Activated CD4-positive, alpha-beta T cell treated with anti-CD3 and anti-CD28 coated beads, Interleukin-2, amount 50 U/mL, for 24 hours (primary cell): ENCODE measurements at places on chromosomes 1 and 21.

DNA sequence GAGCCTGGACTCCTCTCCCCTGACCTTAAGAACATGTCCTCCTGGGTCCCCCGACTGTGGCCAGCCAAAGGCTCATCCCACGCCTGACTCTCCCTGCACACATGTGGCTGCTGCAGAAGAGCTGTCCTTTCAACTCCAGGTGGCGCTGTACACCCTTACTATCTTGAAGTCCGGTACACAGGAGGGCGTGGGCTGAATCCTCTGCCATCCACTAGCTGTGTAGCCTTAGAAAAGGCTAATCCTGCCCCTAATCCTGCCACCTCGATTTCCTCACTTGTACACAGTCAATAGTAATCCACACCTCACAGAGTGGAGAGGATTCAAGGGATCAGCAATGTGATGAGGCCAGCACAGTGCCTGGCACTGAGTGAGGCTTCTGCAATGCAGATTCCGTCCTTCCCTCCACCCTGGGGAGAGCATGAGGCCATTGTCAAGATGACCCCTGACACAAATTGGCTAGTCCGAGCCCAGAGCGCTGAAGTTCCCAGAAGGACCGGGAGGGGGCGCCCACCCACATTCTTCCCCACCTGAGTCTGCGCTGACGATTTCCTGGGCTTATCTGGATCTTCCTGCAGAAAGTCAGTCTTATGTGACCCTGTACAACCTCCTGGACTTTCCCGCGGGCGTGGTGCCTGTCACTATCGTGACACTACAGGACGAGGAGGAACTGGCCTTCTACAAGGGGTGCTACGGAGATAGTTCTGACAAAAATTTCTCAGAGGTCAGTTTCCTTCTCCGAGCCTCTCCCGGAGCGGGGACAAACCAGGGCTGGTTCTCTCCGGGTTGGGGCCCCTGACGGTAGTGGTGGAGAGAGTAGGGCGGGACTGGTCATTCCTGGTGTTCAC lies 47.1 kb upstream of the DMBX1 start:
- DNase-seq: peak; percentile 47

DNA sequence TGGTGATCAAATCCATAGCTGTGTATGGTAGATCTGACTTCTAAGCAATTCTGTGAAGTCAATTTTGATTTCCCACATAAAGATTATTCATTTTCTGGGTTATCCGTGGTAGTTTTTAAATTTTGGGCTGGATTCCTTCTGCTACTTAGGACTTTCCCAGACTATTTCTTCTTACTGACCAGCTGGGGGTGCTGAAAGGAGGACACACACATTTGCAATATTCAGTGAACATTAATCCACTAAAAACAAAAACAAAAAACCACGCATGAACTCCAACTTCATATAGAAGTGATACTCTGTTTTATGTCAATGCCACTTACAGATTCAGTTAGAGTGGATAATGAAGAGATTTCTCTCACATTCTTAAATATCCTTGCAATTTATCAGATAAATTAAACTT lies 105.4 kb downstream of the KCTD3 start:
- DNase-seq: no peak

DNA sequence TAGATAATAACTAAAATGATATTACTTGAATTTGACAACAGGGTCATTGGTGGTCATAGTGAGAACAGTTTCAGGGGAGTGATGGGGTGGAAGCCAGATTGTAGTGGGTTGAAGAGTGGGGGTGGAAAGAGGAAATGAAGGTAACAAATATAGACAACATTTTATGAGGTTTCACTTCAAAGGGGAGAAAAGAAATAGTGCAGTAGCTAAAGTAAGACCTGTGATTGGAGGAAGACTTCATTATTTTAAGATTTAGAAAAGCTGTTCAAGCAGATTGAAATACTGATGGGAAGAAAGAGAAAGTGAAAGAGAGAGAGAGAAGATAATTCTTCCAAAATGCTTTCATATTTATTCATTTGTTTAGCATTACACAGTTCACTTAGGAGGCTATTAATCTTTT lies 52.0 kb upstream of the KCNA3 start:
- no peak for DNase-seq

GRCh38 chr1:58924821-58925220 lies 141.0 kb upstream of the JUN start:
- DNase-seq: no peak

DNA sequence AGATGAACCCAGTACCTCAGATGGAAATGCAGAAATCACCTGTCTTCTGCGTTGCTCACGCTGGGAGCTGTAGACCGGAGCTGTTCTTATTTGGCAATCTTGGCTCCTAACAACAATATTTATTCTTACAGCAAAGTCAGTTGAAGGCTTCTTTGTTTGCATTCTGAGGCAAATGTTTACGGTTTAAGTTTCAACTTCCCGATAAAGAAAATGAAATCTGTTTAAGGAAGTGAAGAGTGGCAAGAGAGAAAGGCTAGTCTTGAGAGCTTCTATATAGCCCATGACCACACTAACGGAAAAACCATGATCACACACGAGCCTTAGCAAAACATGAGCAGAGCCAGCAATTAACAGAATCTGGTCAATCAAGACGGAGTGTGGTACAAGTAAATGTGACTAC lies 122.6 kb upstream of the ZNHIT6 start:
- DNase-seq: no peak

GRCh38 chr1:3777078-3777547 lies 4.6 kb downstream of the SMIM1 start:
- no peak for DNase-seq
